ENCODE measurements at places on chromosomes 12 and 14. TPM values are rescaled to one million over a fixed set of nuclear protein-coding genes. Genes with fewer than 3 reads are reported as not detected.

DNA sequence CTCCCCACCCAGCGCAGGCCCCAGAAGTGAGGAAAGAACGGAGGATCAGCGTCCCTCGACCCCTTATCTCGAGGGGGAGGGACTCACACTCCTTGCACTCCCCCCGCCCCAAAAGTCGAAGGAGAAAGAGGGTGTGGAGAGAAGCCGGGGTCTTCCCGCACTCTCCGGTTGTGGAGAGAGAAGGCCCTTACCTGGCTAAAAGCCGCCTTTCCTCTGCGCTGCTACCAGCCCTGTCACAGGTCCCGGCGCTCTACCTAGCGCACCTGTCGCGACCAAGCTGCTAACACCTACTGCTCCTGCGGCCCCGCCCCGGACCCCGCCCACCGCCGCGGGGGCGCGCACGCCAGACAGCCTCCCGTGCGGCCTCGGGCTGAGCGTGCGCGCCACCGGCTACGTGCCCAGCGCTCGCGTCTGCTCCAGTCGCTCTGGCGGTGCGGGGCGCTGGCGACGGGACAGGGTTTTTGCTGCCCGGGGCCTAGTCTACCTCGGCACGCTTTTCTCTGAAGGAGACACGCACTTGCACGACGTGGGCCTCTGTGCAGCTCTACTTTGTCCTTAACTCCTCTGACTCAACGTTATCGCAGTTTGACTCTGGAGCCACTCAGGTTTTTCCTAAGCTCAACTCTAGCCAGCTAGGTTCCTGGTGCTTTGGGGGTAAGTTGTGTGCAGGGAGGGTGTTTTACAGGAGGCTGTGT lies at the start of gene LIMA1:
TSS of gene LIMA1 (minus strand) at position 292 of the 695 bp plus-strand sequence. CDS start 34,769 bp downstream, outside the sequence.
- DNase-seq = peak; percentile 94

TAS2R7 gene
- not detected for total RNA-seq

GRCh38 chr14:100810435-100810834 lies 15.5 kb upstream of the MEG3 start:
- no peak for DNase-seq

PPP1R36 gene
- total RNA-seq = 2.7 TPM

SNRPF gene
- total RNA-seq = 7.2 TPM

KLHL33 gene
- not detected for total RNA-seq

DNA sequence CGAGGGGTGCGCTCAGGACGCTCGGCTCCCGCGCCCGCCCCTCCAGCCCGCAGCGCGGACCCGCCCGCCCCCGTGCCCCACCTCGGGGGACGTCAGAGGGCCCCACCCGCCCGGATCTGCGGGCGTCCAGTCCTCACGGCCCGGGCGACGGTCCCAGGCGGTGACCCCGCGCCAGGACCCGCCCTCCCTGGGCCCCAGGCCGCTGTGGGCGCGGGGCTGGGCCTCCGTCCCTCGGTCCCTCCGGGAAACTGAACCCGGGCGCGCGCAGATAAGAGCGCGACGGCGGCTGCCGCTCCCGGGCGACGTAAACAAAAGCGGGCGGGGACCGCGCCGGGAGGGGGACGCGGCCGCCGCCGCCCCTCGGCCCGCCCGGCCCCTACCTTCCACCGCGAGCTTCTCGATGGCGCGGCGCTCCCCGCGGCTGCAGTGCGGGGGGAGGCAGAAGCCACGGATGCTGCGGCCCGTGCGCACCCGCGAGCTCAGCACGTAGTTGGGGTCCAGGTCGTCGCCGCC lies 1.1 kb downstream of the CKB start:
- peak; percentile 64 for DNase-seq

Measured in suprapubic skin (tissue), 4 donors.